ENCODE measurements at places on chromosomes 2 and 18. TPM values are rescaled to one million over a fixed set of nuclear protein-coding genes. Genes with fewer than 3 reads are reported as not detected.

CNPPD1 gene
- 37.0 TPM for total RNA-seq

KYNU gene
- total RNA-seq = 7.9 TPM

ABCB11 gene
- 0.05 TPM for total RNA-seq

FHOD3 gene
- total RNA-seq = not detected

TMEM200C gene
- total RNA-seq = not detected

RAMP1 gene
- not detected for total RNA-seq

ARHGAP25 gene
- 10.7 TPM for total RNA-seq

NOSTRIN gene
- 11.0 TPM for total RNA-seq

Data from mammary microvascular endothelial cell (primary cell).